ENCODE measurements at places on chromosomes 3 and 15. TPM values are rescaled to one million over a fixed set of nuclear protein-coding genes. Genes with fewer than 3 reads are reported as not detected.

Gene GOLGA8T
- total RNA-seq: 0.47 TPM

- no peak for DNase-seq
These were observed 18.7 kb upstream of the FOXP1 start for GRCh38 chr3:71602256-71602655.

GRCh38 chr3:110180733-110181132 lies 843.4 kb upstream of the DPPA4 start:
- DNase-seq: peak; percentile 14

DNA sequence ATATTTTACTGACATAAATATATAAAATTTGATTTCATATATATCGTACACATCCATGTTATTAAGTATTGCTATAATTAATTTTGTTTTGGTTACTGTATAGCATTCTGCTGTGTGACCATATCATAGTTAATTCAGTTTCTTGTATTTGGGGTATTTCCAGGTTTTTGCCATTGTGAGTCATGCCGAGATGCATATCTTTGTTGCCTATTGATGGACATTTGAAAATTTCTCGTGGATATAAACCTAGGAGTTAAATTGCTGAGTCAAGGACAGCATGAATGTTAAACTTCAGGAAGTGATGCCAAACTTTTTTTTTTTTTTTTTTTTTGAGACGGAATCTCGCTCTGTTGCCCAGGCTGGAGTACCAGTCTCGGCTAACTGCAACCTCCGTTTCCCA lies 33.7 kb upstream of the GPR171 start:
- no peak for DNase-seq

Gene NUP210
- 2.8 TPM for total RNA-seq

DNA sequence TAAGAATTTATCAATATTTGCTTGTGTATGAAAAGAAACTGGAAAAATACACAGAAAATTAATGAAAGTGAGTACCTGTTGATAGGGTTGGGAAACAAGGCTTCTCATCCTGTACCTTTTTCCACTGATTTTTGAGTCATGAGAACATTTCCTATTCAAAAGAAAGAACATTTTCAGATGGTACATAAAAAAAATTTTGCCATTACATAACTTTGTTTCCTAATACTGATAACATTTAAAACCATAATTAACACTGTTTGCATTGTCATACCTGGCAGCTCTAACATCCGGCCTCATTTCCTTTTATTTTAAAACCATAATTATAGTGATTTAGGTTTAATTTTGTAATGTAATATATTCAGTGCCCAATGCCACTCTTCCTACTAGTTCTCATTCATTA lies 11.7 kb downstream of the NKTR start:
- DNase-seq: no peak

GRCh38 chr3:194485468-194485880 lies 1.3 kb downstream of the ATP13A3 start:
- no peak for DNase-seq

GRCh38 chr3:111695636-111696117 lies 100.5 kb upstream of the ZBED2 start:
- DNase-seq: no peak

Gene MNS1
- total RNA-seq: 1.4 TPM

DNA sequence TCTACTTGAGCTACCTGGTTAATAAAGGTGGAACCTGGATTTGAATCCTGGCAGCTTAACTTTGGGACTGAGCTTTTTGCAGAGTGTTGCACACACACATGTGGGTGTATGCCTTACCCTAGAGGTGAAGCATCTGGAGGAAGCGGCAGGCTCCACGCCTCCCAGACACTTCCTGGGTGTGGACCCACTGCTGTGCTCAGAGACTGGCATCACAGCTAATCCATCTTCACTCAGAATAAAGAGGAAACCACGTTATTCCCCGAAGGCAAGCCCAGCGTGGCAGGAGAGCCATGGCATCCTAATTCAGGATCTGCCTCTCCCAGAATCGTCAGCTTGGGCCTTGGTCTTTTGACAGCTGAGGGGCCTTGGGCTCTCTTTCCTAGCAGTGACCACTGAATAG lies 25.5 kb downstream of the CCDC13 start:
- no peak for DNase-seq

GRCh38 chr3:4988983-4989834 lies 10.0 kb downstream of the BHLHE40 start:
- peak; percentile 50 for DNase-seq

DNA sequence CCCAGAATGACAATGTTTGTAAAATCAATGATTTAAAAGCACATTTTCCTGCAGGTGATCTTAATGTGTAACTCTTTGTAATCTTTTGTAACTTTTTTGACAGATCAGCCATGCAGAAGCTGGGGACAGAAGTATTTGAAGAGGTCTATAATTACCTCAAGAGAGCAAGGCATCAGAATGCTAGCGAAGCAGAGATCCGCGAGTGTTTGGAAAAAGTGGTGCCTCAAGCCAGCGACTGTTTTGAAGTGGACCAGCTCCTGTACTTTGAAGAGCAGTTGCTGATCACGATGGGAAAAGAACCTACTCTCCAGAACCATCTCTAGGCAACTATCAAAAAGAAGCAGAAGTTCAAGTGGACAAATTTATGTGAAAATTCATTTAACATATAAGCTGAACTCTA lies 32.1 kb upstream of the NUDT16 start:
- DNase-seq: no peak

DNA sequence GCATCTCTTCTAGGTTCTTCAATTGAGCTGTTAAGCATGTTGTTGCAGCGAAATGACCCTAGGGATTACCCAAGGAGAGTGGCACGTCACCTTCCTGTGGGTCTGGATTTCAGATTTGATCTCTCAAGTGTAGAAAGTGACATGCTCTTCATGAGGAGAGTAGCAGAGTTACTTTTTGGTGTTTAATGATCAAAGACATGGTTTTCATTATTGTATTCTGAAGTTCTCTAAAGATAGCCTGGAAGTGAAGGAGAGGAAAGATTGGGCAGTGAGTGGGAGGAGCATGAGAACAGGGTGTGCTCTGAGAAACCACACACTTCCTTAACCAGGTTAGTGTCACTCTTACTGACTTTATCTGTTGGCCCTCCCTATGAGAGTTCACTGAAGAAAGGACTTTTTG lies 153.6 kb downstream of the AKAP13 start:
- no peak for DNase-seq

Gene LEKR1
- total RNA-seq: 0.71 TPM

- no peak for DNase-seq
These were observed 134.8 kb downstream of the P2RY1 start for GRCh38 chr3:152969557-152970300.

DNA sequence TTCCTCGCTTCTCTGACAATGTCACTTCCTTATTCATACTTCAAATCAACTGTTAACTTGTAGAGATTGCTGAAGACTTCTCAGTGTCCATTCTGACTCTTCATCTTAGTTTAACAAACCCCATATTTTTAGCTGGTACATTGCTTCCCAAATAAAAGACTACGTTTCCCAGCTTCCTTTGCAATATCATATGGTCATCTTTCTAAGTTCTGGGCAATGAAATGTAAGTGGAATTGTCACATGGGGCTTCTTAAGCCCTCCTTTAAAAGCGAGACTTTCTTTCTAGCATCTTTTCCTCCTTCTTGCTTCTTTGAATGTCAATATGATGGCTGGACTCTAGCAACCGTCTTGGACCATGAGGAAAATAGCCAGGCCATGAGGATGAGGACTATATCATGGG lies 239.0 kb downstream of the ZNF621 start:
- no peak for DNase-seq

GRCh38 chr15:82952158-82953081 lies at the start of gene HOMER2:
Gene HOMER2 (minus strand): TSS chr15:82952720. CDS start chr15:82952535, 185 bp downstream.
- DNase-seq: peak; percentile 37

Gene HDDC3
- 12.7 TPM for total RNA-seq

DNA sequence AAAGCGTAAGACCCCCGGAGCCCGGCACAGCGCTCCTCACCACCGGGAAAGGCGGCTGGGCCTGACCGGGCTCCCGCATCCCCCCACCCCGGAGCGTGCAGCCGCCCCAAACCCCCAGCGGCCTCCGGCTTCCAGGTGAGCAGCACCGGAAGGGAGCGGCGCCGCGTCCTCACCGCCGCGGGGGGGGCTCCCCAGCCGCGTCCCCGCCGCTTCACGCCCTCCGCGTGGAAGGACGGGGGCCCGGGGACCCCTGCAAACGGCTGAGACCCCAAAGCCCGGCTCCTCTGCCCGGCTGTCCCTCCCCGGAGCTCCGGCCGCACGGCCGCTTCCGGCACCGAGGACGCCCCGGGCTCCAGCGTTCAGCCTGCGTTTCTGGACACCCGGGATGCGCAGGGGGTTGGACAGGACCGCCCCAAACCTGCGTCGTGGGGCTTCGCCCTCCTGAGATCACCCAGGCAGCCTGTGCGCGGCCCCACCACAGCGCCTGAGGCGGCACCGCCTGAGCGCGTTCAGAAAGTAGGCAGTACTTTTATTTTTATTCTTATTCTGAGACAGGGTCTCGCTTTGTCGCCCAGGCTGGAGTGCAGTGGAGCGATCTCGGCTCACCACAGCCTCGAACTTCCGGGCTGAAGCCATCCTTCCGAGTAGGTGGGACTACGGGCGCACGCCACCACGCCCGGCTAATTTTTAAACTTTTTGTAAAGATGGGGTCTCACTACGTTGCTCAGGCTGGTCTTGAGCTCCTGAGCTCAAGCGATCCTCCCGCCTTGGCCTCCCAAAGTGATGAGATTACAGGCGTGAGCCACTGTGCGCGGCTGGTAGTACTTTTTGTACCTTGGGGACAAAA lies 51.6 kb upstream of the BLM start:
- peak; percentile 72 for DNase-seq

GRCh38 chr15:60634815-60635214 lies 155.9 kb upstream of the ICE2 start:
- no peak for DNase-seq

- DNase-seq: no peak
These were observed 24.7 kb upstream of the VIPR1 start for GRCh38 chr3:42477696-42478095.

DNA sequence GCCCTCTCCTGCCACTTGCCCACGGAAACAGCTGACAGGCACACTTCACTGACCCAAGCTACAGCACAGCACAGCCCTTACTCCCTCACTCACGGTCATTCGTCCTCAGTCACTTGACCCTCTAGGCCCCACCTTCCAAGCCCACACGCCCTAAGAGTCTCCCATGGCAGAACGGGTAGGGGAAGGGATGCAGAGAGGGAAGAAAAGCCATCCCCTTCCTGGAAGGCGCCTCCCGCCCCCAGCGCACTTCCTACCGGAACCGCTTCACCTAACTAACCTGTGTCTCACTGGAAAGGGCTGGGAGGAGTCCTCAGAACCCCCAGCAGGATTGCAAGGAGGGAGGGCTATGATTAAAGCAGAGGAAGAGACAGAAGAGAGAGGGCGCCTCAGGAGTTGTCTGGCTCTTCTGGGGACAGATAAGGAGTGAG lies 22.9 kb downstream of the EPHB3 start:
- peak; percentile 16 for DNase-seq

GRCh38 chr3:183185696-183186095 lies 23.2 kb upstream of the LAMP3 start:
- no peak for DNase-seq

DNA sequence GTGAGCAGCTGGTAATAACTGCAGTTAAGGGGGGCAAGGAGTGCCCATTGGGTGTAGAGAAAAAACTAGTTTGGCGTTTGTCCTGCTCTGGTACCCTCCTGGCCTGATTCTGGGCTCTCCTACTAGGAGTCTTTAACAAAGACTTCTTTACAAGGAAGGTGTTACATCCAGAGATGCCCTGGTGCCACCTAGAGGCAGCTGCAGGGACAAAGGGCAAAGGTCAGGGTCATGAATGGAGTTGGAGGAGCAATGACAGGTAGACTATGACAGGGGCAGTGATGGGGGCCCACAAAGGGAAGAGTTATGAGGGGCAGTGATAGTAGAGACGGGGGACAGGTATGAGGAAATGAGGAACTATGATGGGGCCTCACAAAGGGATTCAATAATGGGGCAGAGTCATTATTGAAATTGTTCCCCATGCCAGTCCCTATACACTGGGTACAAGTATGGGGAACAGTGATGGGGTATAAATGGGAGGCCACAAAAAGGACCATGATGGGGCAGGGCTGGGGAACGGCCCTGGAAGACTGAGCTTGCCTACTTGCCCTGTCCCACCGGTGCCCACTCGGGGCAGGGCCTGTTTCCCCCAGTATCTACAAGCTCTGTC lies 7.9 kb downstream of the CCDC71 start:
- DNase-seq: no peak

Gene TMEM42
- total RNA-seq: 10.8 TPM

GRCh38 chr3:114902691-114903101 lies 244.4 kb downstream of the ZBTB20 start:
- DNase-seq: no peak

- no peak for DNase-seq
These were observed 222.0 kb upstream of the GAP43 start for GRCh38 chr3:115401298-115401697.

DNA sequence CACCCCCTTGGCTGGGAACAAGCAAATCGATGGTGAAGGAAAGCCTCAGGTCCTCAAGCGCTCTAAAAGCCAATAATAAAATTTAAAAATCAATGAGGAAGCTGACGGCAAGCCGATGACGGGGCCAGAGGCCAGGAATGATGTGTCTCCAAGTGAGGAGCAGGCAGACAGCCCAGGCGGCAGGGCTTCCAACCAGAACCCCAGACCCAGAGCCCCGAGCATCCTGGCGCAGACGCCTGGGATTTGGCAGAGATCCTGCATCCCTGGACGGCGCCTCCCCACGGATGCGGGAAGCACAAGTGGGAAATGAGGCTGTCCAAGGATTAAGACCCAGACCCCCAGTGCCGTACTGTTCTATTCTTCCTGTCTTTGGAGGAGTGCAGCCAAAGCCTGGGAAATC lies 123.0 kb upstream of the PROK2 start:
- no peak for DNase-seq

Gene CPNE9
- 0.16 TPM for total RNA-seq

Gene CYP8B1
- not detected for total RNA-seq

DNA sequence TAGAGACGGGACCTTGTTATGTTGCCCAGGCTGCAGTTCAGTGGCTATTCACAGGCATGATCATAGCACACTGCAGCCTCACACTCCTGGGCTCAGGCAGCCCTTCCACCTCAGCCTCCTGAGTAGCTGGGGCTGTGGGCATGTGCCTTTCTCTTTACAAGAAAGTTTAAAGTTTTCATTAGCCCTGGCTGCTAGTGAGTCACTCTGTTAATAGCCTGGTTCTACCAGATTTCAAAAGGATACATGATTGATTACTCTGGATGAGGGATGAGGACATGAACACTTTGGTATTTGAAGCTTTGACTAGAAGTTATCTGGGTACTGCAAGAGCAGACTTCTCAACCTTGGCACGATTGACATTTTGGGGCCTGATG lies 95.1 kb downstream of the DHX36 start:
- no peak for DNase-seq

Gene THRB
- total RNA-seq: 32.8 TPM
